Epithelial cell of alveolus of lung (primary cell): ENCODE measurements at places on chromosomes 12 and 14. TPM values are rescaled to one million over a fixed set of nuclear protein-coding genes. Genes with fewer than 3 reads are reported as not detected.

KRT78 gene
- total RNA-seq, result not detected in 2 replicates

CLSTN3 gene
- total RNA-seq, result 20.7 and 29.7 TPM in 2 replicates

TSPAN31 gene
- 59.1 and 107 TPM in 2 replicates for total RNA-seq

DPPA3 gene
- not detected in 2 replicates for total RNA-seq

LRCOL1 gene
- not detected in 2 replicates for total RNA-seq

HECTD1 gene
- 75.6 and 81.6 TPM in 2 replicates for total RNA-seq

C12orf75 gene
- total RNA-seq, result 12.9 and 131 TPM in 2 replicates

BDKRB2 gene
- 43.4 and 49.1 TPM in 2 replicates for total RNA-seq

AGAP2 gene
- total RNA-seq, result 0.26 and 0.48 TPM in 2 replicates

NANOG gene
- not detected in 2 replicates for total RNA-seq

ACVRL1 gene
- 39.7 and 174 TPM in 2 replicates for total RNA-seq
